ENCODE measurements at places on chromosomes 1 and 21. TPM values are rescaled to one million over a fixed set of nuclear protein-coding genes. Genes with fewer than 3 reads are reported as not detected.
A peak's percentile ranks its signal among the peaks of the same experiment; 100 is the strongest.

The SPRR4 gene
- not detected for total RNA-seq

The FALEC gene
- total RNA-seq: not detected

DNA sequence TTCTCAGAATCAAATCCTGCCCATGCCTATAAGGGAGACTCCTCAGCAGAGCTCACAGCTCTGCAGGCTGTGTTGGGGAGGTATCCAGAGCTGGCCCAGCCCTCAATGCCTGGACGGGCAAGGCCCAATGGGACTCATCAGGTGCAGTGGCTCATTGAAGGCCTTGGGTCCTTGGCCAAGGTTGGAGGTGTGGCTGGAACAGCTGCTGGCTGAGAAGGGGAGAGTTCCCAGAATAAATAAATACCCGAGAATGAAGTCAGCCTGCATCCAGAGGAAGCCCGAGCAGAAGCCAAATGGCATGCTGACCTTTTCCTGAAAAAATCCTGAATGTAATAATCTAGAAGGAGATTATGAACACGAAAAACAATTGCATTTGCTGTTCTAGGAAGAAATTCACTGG is 25.2 kb upstream of the IKBKE start:
- no peak for DNase-seq

- peak; percentile 57 for DNase-seq
These were observed 39.9 kb downstream of the F5 start for GRCh38 chr1:169546087-169546995.

- no peak for DNase-seq
These were observed 18.6 kb upstream of the POU2F1 start for GRCh38 chr1:167202049-167202448.

The SV2A gene
- total RNA-seq: 8.2 TPM
